Activated CD4-positive, CD25-positive, alpha-beta regulatory T cell treated with anti-CD3 and anti-CD28 coated beads, Interleukin-2, amount 50 U/mL, for 24 hours (primary cell): ENCODE measurements at places on chromosomes 1 and 21.

- peak; percentile 41 for ATAC-seq
Observed at GRCh38 chr21:29287383-29287782, 11.3 kb upstream of the BACH1 start.

GRCh38 chr1:77287535-77287934 lies 5.7 kb downstream of the AK5 start:
- no peak for ATAC-seq

DNA sequence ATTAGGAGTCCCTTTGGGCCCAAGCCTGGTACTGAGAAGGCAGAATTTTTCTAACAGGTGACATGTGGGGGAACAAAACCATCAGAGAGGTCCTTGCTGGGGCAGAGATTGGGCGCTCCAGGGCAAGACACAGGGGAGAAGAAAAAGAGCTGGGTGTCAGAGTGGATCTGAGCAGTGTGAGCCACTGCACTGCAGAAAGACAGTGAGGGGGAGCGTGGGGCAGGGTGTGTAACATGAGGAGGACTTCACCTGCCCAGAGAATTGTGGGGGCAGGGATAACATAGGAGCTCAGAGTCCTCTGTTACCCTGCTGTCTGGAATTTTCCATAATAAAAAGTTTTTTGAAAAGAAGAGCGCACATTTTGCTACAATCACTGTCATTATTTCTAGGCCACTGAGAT lies 25.5 kb upstream of the CSF3R start:
- ATAC-seq: no peak

DNA sequence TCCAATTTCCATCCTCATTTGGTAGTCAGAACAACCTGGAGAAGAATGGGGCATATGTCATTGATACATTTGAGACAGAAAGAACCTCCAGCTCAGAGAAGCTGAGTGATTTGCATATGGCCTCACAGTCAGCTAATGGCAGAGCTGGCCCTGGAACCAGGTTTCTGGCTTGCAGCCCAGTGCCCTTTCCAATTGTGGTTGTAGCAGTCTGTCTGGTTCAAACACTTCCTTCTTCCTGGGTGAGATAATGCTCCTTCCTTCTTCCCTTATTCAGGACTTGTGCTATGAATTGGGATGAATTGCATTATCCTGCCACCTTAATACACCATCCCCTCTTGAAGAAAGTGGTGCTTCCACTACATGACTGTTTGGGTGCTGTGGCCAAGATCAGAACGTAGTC lies 24.2 kb downstream of the SLC5A9 start:
- ATAC-seq: no peak
